ENCODE measurements at places on chromosomes 2 and 18.

DNA sequence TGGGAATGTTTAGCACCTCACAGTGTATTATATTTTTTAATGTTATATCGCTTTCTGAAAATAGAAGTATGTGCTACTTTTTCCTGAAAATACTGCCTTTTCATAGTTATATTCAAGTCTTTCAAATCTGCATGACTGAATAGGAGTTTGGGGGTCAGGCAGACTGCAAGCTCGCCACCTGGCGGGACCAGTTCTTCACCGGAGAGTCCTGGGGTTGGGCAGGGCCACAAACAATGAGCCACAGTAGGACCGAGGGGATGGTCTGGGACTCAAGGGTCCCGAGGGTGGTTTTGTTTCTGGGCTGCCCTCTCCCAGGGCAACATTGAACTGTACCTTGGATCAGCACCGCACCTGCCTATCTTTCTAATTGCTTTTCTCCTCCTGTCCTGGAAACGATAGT lies 70.6 kb downstream of the VWA3B start:
- no peak for DNase-seq

GRCh38 chr18:7808992-7809391 lies 241.9 kb downstream of the PTPRM start:
- no peak for DNase-seq

- no peak for DNase-seq
These were observed 59.2 kb downstream of the PIEZO2 start for GRCh38 chr18:11089931-11090715.

DNA sequence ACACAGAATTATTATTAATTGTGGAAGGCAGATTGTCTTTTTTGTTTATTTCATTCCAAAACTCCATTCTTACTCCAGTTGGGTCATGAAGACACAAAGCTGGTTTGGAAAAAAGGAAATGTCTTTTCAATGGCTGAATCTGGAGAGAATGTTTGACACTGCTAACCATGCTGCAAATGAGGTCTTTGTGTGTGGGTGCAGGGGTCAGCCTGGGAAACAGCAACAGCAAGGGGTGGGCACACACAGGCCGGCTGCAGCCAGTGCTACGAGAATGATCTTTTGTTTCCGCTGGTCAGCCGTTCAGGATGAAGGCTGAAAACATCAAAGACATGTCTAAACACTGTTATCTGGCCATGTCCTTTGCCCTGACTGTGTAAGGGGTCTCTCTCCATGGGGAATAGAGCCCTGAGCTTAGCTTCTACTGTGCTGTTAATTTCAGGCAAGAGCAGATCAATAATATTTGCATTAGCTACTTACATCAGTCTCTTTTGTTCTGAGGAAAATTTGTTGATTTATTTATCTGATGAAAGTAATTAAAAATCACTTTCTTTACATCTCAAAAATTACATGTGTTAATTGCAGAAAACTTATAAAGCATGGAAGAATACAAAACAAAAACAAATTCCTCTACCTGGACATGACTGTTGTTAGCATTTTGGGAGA lies 33.3 kb upstream of the E2F6 start:
- DNase-seq, result no peak

GRCh38 chr2:165479856-165480255 lies 10.4 kb downstream of the CSRNP3 start:
- no peak for DNase-seq

DNA sequence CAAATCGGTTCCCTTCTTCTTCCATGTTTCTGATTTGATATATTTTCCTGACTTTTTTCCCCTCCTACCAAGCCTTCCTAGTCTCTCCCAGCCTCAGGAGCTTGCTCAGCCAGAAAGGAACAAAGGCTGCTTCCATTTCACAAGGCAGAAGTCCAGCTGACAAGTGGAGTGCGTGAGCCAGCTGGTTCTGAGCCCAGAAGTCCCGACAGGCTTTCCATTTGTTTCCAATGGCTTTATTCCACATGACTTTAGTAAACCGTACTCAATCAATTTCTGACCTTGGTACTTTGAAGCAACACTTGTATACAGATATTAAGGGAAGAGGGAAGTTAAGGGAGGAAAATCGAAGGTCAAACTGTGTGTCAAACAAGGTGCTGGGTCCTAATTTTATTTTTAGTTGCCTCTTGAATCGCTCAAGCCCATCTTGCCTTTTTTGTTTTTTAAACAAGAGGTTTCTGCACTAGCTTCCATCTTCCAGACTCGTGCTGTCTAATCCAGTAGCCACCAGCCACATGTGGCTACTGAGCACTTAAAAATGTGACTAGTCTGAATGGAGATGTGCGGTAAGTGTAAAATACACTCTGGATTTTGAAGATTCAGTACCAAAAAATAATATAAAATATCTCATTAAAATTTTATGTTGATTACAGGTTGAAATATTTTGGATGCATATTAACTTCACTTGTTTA lies 36.2 kb downstream of the WIPF1 start:
- DNase-seq, result no peak

DNA sequence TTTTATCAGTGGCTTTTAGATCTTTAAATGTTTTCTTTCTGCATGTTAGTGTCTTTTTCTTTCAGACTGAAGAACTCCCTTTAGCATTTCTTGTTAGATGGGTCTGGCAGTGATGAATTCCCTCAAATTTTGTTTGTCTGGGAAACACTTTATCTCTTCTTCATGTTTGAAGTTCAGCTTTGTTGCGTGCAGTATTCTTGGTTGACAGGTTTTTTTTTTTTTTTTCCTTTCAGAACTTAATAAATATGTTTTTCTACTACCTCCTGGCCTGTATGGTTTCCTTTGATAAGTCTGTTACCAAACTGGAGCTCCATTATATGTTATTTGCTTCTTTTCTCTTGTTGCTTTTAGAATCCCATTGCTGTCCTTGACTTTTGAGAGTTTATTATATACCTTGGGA lies 89.8 kb upstream of the ACKR3 start:
- DNase-seq, result no peak

- no peak for DNase-seq
These were observed 292.1 kb downstream of the EXOC6B start for GRCh38 chr2:72533765-72534164.

- DNase-seq, result no peak
These were observed 228.3 kb downstream of the SEPTIN10 start for GRCh38 chr2:109385506-109385905.

DNA sequence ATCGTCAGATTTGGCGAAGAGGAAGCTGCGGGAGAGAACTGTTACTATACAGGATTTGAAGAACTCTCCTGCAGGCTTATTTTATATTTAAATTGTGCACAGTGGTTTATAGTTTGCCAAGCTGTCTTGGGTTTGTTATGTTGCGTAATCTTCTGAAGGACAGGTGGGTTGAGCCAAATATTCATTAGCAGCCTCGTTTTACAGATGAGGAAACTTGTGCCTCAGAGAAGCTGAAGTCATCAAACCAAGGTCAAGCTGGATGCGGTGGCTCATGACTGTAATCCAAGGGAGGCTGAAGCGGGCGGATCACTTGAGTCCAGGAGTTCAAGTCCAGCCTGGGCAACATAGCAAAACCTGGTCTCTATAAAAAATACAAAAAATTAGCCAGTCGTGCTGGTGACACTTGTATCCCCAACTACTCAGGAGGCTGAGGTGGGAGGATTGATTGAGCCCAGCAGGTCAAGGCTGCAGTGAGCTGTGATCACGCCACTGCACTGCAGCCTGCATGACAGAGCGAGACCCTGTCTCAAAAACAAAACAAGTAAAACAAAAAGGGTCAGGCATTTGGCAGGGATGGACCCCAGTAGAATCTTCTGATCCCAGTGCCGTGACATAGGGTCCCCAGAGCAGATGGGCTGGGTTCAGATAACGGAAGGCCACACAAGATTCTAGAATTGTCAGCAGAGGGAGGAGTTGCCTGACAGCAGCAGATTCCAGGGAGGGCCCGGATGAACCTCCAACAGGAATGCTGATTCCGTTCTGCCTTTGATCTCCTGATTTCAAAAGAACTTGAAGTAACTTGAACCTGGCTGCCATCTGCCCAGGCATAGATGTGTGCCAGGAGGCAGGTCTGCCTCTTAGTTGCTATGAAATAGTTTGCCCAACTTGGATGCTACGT lies 50.6 kb downstream of the SH3BP4 start:
- no peak for DNase-seq
